Body of pancreas (tissue), 4 donors: ENCODE measurements at places on chromosomes 1 and 21. TPM values are rescaled to one million over a fixed set of nuclear protein-coding genes. Genes with fewer than 3 reads are reported as not detected.

DNA sequence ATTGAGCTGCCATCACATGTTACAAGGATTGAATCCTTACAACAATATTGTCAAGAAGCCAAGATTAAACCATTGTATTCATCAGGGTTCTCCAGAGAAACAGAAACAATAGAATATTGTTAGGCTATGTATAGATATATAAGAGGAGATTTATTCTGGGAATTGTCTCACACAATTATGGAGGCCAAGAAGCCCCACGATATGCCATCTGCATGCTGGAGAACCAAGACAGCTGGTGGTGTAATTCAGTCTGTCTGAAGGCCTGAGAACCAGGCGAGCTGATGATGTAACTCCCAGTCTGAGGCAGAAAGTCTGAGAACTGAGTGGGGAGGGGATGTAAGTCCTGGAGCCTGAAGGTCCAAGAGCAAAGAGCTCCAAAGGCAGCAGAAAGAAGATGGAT, 14.5 kb upstream of the TTF2 start:
- H3K27me3 ChIP-seq, result no peaks in the 10 kb centered on the region
- DNase-seq, result no peak
- H3K4me1 ChIP-seq, result peaks cover 5% of the 10 kb centered on the region
- no peaks in the 10 kb centered on the region for H3K36me3 ChIP-seq
- no peak overlapping the region for H3K4me3 ChIP-seq

PHGDH gene
- total RNA-seq, result 75.5 TPM

LAMC1 gene
- 60.7 TPM for total RNA-seq

DNA sequence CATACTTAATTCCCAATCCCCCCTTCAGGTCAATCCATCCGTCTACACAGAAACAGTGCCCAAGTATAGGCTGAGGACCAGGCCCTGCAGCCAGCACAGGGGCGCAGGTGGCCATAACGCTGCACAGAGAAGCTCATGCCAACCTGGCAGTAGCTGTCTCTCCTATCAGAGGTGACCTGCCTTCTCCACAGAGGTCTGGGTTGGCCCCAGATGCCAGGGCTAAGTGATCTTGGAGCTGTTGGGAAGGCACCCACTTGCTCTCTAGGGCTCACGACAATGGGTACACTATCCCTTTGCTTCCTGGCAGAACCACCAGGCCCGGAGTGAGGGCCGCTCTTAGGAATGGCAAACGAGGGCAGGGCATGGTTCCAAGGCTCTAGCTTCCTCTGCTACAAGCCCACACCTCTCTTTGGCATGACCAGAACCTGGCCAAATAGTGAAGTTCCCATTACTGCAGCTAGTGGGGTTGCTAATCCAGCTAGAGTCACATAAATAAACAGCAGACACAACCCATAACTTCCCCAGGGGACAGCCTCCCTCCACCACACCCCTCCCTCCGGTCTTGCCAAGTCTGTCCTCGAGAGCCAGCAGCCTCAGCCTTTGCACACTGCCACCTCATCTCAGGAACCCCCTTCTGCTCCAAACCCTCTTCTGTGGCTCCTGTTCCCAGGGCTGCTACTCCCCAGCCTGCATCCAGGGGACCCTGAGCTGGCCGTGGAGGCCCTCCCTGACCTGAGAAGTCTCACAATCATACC, 113.0 kb downstream of the GLIS1 start:
- no peak overlapping the region for H3K27ac ChIP-seq
- no peak overlapping the region for H3K4me3 ChIP-seq
- H3K4me1 ChIP-seq, result no peaks in the 10 kb centered on the region
- no peaks in the 10 kb centered on the region for H3K27me3 ChIP-seq
- DNase-seq, result no peak

DNA sequence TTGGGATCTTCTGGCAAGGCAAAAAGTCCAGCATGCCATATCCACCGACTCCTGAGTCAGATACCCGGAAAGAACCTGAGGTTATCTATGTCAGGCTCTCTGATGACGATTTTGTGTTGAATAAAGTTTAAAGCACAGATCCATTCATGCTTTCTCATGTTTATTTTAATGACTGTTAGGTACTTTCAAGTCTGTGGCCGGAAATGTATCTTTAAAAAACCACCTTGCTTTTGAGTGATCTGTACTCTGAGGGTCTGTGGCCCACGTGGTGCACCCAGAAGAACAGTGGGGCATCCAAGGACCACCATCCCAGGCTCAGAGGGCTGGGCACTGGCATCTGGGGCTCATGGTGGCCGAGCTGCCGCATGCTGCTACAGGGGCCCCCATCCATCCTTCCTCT, 30.1 kb upstream of the VASH2 start:
- H3K36me3 ChIP-seq, result no peaks in the 10 kb centered on the region
- DNase-seq, result no peak
- H3K27me3 ChIP-seq, result no peaks in the 10 kb centered on the region

CD247 gene
- total RNA-seq, result 3.3 TPM

DNA sequence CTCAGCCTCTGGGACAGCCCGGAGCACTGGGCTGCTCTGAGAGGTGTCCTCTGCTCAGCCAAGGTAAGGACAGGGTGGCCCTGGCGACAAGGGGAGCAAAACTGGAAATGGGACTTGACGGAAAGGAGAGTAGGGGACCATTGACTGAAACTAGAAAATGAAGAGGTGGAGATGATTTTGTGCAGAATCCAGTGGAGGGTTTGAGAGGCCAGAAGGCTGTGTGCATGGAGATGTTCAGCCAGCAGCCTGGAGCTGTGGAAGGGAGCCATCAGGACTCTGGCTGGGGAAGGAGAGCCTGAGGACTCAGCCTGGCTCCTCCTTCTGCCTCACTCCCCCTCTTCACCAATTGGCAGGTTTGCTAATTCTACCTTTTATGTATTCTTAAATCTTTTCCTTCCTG, 114.2 kb downstream of the EDEM3 start:
- no peak for DNase-seq
- no peaks in the 10 kb centered on the region for H3K27me3 ChIP-seq
- peaks cover 12% of the 10 kb centered on the region for H3K4me1 ChIP-seq
- H3K27ac ChIP-seq, result no peak overlapping the region
- H3K4me3 ChIP-seq, result no peak overlapping the region
- H3K36me3 ChIP-seq, result no peaks in the 10 kb centered on the region

- DNase-seq, result peak; percentile 50
- H3K27ac ChIP-seq, result peak overlapping the region; percentile 69
- no peaks in the 10 kb centered on the region for H3K36me3 ChIP-seq
- no peaks in the 10 kb centered on the region for H3K27me3 ChIP-seq
These were observed 953 bp downstream of the PTPRU start for GRCh38 chr1:29237129-29237821.

- no peak overlapping the region for H3K27ac ChIP-seq
- DNase-seq, result peak; percentile 32
- no peak overlapping the region for H3K4me3 ChIP-seq
- no peaks in the 10 kb centered on the region for H3K36me3 ChIP-seq
- peaks cover 9% of the 10 kb centered on the region for H3K4me1 ChIP-seq
These were observed 16.8 kb downstream of the TRPM2 start for GRCh38 chr21:44370027-44370735.

SLC44A3 gene
- total RNA-seq, result 17.8 TPM

MLLT11 gene
- total RNA-seq, result 1.6 TPM

GRCh38 chr1:77511440-77511840, 171.0 kb downstream of the ZZZ3 start:
- no peaks in the 10 kb centered on the region for H3K36me3 ChIP-seq
- peaks cover 12% of the 10 kb centered on the region for H3K4me1 ChIP-seq
- no peak for DNase-seq

C1QC gene
- total RNA-seq, result 103 TPM

C8B gene
- not detected for total RNA-seq

PLCH2 gene
- 5.7 TPM for total RNA-seq

GRCh38 chr1:178397678-178398077, 99.1 kb downstream of the CLEC20A start:
- H3K27ac ChIP-seq, result no peak overlapping the region
- DNase-seq, result no peak
- H3K36me3 ChIP-seq, result no peaks in the 10 kb centered on the region
- H3K4me3 ChIP-seq, result no peak overlapping the region
- no peaks in the 10 kb centered on the region for H3K27me3 ChIP-seq

DNA sequence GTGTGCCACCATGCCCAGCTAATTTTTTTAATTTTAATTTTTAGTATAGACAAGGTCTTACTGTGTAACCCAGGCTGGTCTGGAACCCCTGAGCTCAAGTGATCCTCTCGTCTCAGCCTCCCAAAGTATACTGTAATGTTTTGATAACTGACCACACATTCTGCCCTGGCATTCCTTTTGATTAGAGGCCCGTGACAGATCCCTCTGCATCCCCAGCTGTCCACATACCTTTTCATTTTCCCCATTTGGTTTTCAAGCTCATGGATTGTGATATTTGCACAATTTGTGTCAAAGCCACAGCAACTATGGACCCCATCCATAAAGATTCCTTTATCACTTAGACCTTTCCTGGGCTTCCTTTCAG, 116.8 kb upstream of the ATP1A1 start:
- no peak overlapping the region for H3K4me3 ChIP-seq
- H3K4me1 ChIP-seq, result no peaks in the 10 kb centered on the region
- no peak for DNase-seq

GRCh38 chr1:41053316-41053715, 31.8 kb upstream of the SLFNL1 start:
- peak; percentile 9 for DNase-seq
- peaks cover 6% of the 10 kb centered on the region for H3K36me3 ChIP-seq
- no peak overlapping the region for H3K27ac ChIP-seq
- no peak overlapping the region for H3K4me3 ChIP-seq
- no peaks in the 10 kb centered on the region for H3K27me3 ChIP-seq

DNA sequence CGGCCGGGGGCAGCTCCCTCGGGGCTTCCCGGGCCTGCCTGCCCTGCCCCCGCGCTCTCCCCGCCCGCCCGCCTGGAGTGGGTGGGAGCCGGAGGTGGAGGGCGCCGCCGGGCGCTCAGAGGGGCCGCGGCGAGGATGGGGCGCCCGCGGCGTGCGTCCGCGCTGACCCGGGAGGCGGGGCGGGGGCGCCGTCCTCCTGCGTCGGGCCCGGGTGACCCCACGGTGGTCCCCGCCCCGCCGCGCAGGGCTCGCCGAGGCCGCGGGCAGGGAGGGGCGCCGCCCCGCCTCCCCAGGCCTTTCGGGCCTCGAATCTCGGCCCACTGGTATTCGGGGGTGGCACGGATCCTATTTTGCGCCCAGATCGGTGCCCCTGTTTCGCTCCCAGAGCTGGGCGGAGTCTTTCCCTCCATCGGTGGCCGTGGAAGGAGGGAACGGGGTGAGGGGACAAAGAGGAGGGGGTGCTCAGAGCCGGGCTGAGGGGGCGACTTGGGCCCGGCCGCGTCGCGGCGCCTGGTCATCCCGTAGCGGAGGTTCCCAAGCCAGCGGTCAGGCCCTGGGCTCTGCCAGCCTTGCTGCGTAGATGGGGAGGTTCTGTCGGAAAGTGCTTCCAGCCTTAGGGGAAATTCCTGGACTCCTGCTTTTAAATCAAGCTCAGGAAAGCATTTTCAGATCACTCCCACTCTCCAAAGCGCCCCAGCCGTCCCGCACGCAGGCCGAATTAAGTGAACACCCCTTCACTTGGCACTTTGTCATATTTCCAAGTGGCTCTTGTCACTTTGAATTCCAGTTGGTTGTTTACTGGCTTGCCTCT, 545 bp downstream of the PATJ start:
- DNase-seq, result peak; percentile 36
- peak overlapping the region; percentile 94 for H3K27ac ChIP-seq
- H3K27me3 ChIP-seq, result no peaks in the 10 kb centered on the region
- peaks cover 39% of the 10 kb centered on the region for H3K4me1 ChIP-seq

- H3K27me3 ChIP-seq, result no peaks in the 10 kb centered on the region
These were observed 289.2 kb downstream of the TBX15 start for GRCh38 chr1:118698911-118699310.

PLEKHO1 gene
- total RNA-seq, result 5.3 TPM

DNA sequence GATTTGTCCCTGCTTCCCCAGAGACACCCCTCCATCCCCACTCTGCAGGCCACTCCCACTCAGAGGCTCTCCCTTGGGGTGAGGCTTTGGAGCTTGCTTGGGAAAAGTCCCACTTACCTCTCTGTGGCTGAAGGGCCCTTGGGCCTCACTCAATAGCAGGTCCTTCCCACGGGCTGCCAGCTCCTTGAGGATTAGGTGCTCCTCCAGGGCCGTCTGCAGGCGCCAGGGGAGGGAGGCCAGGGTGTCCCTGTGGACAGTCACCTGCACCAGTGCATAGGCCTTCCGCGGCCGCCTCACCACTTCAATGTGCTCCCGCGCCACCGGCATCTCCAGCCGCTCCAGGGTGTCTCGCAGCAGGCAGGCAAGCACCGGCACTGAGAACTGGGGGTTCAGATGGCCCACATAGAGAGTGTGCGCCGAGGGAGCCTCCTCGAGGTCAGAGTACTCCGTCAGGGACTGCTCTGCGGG, 1.4 kb downstream of the SLFNL1 start:
- no peaks in the 10 kb centered on the region for H3K27me3 ChIP-seq
- no peak overlapping the region for H3K27ac ChIP-seq
- no peak overlapping the region for H3K4me3 ChIP-seq
- no peaks in the 10 kb centered on the region for H3K36me3 ChIP-seq
- no peaks in the 10 kb centered on the region for H3K4me1 ChIP-seq

GRCh38 chr21:39077876-39078275, 105.4 kb downstream of the PSMG1 start:
- H3K27ac ChIP-seq, result no peak overlapping the region
- H3K27me3 ChIP-seq, result no peaks in the 10 kb centered on the region
- peaks cover 7% of the 10 kb centered on the region for H3K4me1 ChIP-seq
- no peak for DNase-seq
- no peak overlapping the region for H3K4me3 ChIP-seq

SLAMF8 gene
- not detected for total RNA-seq

- no peaks in the 10 kb centered on the region for H3K36me3 ChIP-seq
- no peaks in the 10 kb centered on the region for H3K4me1 ChIP-seq
- H3K4me3 ChIP-seq, result no peak overlapping the region
- no peak for DNase-seq
- H3K27me3 ChIP-seq, result no peaks in the 10 kb centered on the region
- H3K27ac ChIP-seq, result no peak overlapping the region
These were observed 198.0 kb downstream of the GRIK3 start for GRCh38 chr1:36836196-36836883.

CR2 gene
- total RNA-seq, result not detected
